ENCODE measurements at places on chromosomes 11 and 22.

DNA sequence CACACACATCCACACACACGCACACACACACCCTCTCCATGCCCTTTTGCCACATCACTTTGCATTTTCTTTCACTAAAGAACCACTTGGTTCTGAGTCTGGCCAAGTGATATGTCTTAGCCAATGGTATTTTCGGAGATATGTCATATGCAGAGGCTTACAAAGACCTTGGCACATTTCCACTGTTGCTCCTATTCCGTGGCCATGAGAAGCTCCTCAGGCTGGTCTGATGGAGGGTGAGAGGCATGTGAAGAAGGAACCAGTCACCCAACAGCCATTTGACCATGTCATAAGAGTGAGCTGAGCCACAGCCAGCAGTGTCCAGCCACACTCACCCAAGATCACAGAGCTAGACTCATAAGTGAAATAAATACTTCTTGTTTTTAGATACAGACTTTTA is 212.6 kb upstream of the NAV2 start:
- no peak for DNase-seq

- no peak for DNase-seq
Measured at GRCh38 chr11:108289699-108290098, 66.8 kb downstream of the ATM start.

GRCh38 chr11:59676205-59676604 is 7.4 kb upstream of the PATL1 start:
- DNase-seq: no peak

DNA sequence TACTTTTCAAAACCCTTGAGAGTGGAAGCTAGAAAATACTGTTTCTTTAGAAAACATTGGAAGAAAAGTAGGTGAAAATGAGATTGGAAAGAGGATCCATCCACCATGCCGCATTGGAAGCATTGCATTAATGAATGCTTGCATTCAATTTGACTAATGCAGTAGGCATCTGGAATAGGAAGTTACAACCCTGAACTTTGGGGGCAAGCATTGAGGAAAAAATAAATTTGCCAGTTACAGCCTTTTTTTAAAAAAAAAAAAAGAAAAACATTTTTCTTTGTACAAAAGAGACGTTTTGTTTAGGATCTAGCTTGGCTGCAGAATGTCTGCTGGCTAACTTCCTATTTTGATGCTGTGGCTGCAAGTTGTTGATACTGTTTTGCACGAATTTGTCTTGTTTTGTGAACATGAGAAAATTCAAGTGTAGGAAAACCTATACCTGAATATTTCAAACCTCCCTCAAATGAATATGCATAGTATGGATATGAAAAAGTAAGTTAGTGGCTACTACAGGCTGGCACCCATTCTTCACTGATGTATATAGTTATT is 28.1 kb downstream of the RTN3 start:
- DNase-seq: peak; percentile 50

GRCh38 chr11:124758355-124759265 is 3.5 kb downstream of the ESAM start:
- peak; percentile 91 for DNase-seq

DNA sequence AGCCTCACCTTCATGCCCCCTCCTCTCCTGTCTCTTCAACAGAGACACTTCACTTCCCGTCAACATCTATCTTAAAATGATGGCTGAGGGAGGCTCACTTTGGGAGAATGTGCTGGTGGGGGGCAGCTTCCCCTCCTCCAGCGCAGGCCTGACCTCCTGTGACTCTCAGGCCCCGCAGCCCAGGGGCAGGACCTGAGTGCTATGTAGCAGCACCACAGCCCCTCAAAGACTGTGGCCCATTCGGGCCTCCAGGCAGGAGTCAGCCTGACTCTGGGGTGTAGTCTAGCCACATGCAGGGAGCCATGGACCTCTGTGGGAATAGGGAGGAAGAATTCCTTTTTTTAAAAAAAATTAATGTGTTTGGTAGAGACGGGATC is 43.7 kb downstream of the DKK3 start:
- DNase-seq: no peak

- no peak for DNase-seq
Measured at GRCh38 chr11:15258433-15259165, 143.9 kb downstream of the INSC start.

- no peak for DNase-seq
Measured at GRCh38 chr11:606245-606644, 9.5 kb downstream of the IRF7 start.

- no peak for DNase-seq
Measured at GRCh38 chr11:26580929-26581328, 8.9 kb upstream of the MUC15 start.

All from common myeloid progenitor, CD34-positive (primary cell).